ENCODE measurements at places on chromosomes 12 and 14.

DNA sequence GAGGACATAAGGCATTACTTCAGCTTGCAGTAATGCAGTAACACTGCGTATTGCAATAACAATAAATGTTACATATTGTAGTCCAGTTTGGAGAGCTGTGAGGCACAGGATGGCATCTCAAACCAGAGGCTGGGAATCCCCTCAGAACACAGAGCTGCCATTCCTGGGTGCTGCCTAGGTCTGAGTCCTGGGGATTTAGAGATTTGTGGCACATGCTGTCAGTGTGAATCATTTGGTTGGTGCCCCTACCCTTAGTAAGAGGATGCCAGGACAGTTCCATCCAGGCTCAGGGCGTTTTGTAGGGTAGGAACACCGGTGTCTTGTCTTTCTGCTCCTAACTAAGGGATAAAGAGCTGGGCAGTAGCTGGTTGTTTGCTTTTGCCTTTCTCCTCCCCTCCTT lies 22.5 kb downstream of the ZFHX2 start:
- no peak for DNase-seq

- DNase-seq: peak; percentile 80
Observed at GRCh38 chr12:108773798-108774788, 42.8 kb upstream of the CORO1C start.

DNA sequence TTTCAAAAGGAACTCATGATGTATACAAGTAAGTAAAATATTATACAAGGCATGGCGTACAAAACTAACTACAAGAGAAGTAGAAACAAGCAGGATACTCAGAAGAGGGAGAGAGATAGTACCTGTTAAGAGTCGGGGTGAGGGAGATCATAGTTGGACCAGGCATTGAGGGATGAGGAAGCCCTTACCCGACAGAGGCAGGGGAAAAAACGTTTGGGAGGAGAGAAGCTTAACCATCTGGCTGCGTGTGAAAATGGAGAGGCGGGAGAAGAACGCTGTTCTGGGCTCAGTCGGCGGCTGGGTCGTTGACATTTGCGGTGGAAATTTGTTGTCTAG lies 575 bp upstream of the FMNL3 start:
- no peak for DNase-seq

- DNase-seq: no peak
Observed at GRCh38 chr14:25412998-25413397, 363.1 kb upstream of the STXBP6 start.

GRCh38 chr12:97482143-97482693 lies 19.6 kb downstream of the RMST start:
- DNase-seq: no peak

DNA sequence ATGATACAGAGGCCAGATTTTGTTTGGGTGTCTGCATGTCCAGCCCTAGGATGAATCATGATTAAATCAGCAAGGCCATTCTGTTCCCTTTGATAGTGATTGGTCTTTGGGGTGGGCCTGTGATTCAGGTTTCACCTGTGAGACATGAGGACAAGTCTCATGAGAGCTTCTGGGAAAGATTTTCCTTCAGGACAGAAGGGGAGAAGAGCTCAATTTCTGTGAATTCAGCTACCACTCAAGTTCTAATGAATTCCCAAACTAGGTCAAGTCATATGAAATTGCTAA lies 73.4 kb downstream of the ZNF664 start:
- no peak for DNase-seq

DNA sequence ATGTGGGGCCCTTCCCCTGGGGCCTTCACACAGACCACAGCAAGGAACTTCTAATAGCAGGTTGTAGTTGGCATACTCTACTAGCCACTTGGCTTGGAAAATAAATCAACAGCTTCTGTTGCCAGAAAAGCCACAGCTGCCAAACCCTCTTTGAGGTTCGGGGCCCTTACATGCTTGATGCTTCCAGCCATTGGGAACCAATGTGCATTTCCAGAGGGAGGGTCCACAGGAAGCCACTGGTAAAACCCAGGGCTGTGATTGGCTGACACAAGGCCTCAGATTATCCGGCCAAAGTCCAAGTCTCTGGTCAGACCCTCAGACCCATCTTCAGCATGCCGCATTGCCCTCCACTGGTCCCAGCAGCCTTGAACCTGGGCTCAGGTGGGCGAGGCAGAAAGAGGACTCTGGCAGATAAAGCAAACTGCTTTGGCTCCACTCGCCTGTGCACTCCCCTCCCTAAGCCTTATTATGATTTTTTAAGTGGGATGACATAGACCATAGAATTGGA lies 214.4 kb downstream of the BCL11B start:
- DNase-seq: no peak

DNA sequence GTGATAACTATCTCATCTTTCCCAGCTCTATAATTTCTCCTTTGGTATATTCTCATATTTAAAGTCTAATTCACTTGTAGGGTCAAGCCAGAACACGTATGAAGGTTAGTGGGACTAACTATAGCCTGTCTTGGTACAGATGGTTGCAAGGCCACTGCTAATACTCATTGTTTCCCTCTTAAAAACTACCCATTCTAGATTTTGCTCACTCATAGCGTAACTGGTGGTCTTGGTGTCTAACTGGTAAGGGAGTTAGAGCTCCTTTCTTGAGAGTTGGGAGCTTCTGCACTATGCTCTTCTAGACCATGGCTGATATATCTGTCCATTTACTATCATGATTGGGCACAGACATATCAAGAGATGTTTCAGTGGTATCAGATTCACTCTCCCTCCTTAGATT lies 8.8 kb downstream of the MGP start:
- no peak for DNase-seq

GRCh38 chr12:132827763-132828703 lies 636 bp downstream of the GOLGA3 start:
- DNase-seq: peak; percentile 80

GRCh38 chr14:94400422-94400841 lies 12.0 kb upstream of the SERPINA1 start:
- DNase-seq: no peak

GRCh38 chr14:84891404-84891803 lies 638.5 kb upstream of the FLRT2 start:
- no peak for DNase-seq

GRCh38 chr12:25972783-25973182 lies 14.3 kb downstream of the RASSF8 start:
- DNase-seq: peak; percentile 80

DNA sequence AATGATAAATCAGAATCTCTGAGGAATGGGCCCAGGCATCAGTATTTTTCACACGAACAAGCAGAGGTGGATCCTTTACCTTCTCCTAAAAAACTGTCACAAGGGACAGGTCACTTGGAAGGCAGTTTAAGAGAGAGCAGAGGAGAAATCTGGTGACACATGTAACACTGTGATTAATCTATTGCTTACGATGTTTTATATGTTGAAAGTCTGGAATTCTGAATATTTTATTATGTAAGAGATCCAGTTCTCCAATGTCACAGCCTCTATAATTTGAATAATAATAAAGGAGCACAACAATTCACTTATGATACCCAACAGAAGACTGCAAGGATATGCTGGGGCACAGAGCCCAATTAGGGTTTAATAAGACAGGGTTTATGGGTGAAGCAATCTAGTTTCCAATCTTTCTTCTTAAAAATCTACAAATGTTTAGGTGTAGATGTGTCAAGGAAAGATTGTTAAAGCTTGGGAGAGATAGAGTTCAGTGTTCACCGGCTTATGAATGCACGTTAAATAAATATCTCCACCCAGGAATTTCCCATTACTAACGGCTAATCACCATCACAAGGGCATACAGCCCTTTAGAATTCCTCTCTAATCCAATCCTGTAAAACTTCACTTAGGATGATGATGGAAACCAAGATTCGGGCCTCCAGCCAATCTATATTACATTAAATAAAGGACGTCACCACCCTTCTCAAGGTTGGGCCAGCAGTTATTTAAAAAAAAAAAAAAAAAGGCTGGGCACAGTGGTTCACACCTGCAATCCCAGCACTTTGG lies 23.4 kb downstream of the DUSP16 start:
- no peak for DNase-seq

GRCh38 chr12:132389526-132390286 lies 60.3 kb upstream of the GALNT9 start:
- no peak for DNase-seq

DNA sequence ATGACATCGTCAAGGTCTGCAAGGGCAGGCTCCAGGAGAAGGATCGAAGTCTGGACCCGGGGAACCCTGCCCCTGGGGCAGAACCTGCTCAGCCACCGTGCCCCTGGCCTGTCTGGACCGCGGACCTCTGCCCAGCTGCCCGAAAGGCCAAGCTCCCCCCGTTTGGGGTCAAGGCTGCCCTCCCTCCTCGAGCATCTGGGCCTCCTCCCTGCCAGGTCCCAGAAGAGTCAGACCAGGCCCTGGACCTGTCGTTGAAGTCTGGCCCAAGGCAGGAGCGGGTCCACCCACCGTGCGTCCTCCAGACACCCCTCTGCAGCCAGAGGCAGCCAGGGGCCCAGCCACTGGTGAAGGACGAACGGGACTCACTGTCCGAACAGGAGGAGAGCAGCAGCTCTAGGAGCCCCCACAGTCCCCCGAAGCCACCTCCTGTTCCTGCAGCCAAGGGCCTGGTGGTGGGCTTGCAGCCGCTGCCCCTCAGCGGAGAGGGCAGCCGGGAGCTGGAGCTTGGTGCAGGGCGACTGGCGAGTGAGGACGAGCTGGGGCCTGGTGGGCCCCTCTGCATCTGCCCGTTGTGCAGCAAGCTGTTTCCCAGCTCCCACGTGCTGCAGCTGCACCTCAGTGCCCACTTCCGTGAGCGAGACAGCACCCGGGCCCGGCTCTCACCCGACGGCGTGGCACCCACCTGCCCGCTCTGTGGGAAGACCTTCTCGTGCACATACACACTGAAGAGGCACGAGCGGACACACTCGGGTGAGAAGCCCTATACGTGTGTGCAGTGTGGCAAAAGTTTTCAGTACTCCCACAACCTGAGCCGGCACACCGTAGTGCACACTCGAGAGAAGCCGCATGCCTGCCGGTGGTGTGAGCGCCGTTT lies 856 bp downstream of the ZBTB42 start:
- DNase-seq: no peak

DNA sequence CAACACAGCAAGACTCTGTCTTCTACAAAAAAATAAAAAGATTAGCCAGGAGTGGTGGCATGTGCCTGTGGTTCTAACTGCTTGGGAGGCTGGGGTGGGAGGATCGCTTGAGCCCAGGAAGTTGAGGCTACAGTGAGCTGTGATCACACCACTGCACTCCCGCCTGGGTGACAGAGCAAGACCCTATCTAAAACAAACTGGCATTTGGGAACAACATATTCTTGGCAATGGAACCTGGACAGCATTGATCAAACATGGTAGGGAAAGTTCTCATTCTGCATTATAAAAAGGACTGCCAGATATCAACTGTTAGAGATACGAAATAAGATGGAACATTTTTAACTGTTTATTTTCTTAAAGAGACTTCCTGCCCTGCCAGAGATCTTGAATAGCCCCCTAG lies 81.5 kb downstream of the PPP2R5C start:
- DNase-seq: no peak

GRCh38 chr12:129049917-129050316 lies 196.6 kb downstream of the GLT1D1 start:
- no peak for DNase-seq

GRCh38 chr12:105931762-105932570 lies 206.8 kb downstream of the NUAK1 start:
- no peak for DNase-seq
